Osteoblast (primary cell): ENCODE measurements at places on chromosomes 4 and X. TPM values are rescaled to one million over a fixed set of nuclear protein-coding genes. Genes with fewer than 3 reads are reported as not detected.

The RHOXF2 gene
- under 0.01 TPM in 1 of 2 replicates, not detected in the other for total RNA-seq

- H3K36me3 ChIP-seq: no peaks in the 10 kb centered on the region
- H3K27me3 ChIP-seq: peaks cover 2% of the 10 kb centered on the region
- no peak for DNase-seq
Measured at GRCh38 chrX:74514384-74514783, 93.1 kb downstream of the SLC16A2 start.

The PRSS48 gene
- not detected in 2 replicates for total RNA-seq

GRCh38 chr4:113394108-113394729 lies 344.8 kb downstream of the ANK2 start:
- no peak overlapping the region for H3K27ac ChIP-seq
- no peak overlapping the region for H3K4me3 ChIP-seq
- H3K36me3 ChIP-seq: no peaks in the 10 kb centered on the region
- H3K4me1 ChIP-seq: peaks cover 21% of the 10 kb centered on the region
- no peaks in the 10 kb centered on the region for H3K27me3 ChIP-seq
- DNase-seq: no peak

DNA sequence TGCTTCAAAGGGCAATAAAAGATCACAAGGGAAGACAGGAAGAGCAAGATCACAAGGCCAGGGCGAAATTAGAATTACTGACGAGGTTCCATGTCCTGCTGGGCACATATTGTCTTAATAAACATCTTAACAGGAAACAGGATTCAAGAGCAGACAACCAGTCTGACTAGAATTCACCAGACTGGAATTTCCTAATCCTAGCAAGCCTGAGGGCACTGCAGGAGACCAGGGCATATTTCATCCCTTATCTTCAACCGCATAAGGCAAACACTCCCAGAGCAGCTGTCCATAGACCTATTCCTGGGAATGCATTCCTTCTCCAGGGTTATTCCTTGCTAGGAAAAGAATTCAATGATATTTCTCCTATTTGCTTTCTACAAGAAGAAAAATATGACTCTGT lies 12.4 kb upstream of the TDO2 start:
- peaks cover 4% of the 10 kb centered on the region for H3K4me1 ChIP-seq
- no peaks in the 10 kb centered on the region for H3K36me3 ChIP-seq
- H3K27ac ChIP-seq: no peak overlapping the region
- no peak overlapping the region for H3K4me3 ChIP-seq
- no peak for DNase-seq

The MAGED1 gene
- 257 and 258 TPM in 2 replicates for total RNA-seq

DNA sequence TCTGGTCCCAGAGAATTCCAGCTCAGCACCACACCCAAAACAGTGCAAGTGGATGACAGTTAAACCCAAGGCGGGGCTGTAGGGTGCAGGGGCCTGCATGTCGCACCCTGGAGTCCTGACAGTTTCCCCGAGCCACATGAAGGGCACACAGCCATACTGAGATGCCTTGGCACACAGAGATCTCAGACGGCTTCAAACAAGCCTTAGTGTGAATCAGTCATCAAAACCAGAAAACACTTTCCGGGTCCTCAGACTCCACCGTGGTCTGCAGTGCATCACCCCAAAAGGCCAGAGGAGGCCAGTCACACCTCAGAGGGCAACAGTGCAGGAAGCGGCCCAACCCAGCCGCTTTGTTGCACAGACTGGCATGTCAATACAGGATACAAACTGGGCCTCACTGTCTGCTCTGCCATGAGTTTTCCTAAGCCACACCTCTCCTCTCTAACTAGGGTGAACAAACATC lies 64.6 kb upstream of the ENPP6 start:
- H3K4me1 ChIP-seq: no peaks in the 10 kb centered on the region
- H3K4me3 ChIP-seq: no peak overlapping the region
- H3K27ac ChIP-seq: no peak overlapping the region
- DNase-seq: peak; percentile 75
- no peaks in the 10 kb centered on the region for H3K36me3 ChIP-seq

- no peaks in the 10 kb centered on the region for H3K36me3 ChIP-seq
- H3K4me3 ChIP-seq: no peak overlapping the region
- H3K27ac ChIP-seq: peak overlapping the region; percentile 76
- H3K27me3 ChIP-seq: no peaks in the 10 kb centered on the region
- no peak for DNase-seq
- peaks cover 17% of the 10 kb centered on the region for H3K4me1 ChIP-seq
Measured at GRCh38 chrX:123084797-123085196, 99.3 kb upstream of the GRIA3 start.

The MAGEA8 gene
- total RNA-seq: not detected in 2 replicates

GRCh38 chrX:24149351-24150050 lies at the start of gene ZFX:
ZFX (plus strand) TSS chrX:24149729; CDS start chrX:24172743, 23,014 bp downstream.
- peak within 1 kb of the TSS; percentile 87 for H3K4me3 ChIP-seq
- peak within 1 kb of the TSS; percentile 82 for H3K27ac ChIP-seq
- H3K27me3 ChIP-seq: no peaks in the 10 kb centered on the region

- no peak overlapping the region for H3K4me3 ChIP-seq
- no peak for DNase-seq
- H3K4me1 ChIP-seq: no peaks in the 10 kb centered on the region
- peaks cover 22% of the 10 kb centered on the region for H3K27me3 ChIP-seq
Measured at GRCh38 chrX:104118765-104119164, 6.4 kb downstream of the ZCCHC18 start.

DNA sequence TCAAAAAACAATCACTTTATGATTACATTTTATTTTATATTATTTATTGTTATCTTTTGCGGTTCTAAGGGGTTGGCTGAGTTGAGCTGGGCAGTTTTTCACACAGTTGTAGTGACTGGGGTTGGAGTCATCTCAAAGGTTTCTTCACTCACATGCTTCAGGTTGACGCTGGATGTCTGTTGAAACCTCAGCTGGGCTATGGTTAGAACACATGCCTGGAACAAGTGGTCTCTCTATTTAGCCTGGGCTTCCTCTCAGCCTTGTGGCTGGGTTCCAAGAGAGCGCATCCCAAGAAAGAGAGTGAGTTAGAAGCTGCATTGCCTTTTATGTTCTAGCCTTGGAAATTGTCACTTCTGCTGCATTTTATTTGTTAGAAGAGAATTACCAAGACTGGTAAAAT lies 87.4 kb downstream of the CBLL2 start:
- H3K36me3 ChIP-seq: no peaks in the 10 kb centered on the region
- H3K27me3 ChIP-seq: no peaks in the 10 kb centered on the region
- H3K27ac ChIP-seq: no peak overlapping the region
